ENCODE measurements at places on chromosomes 5 and 9.

DNA sequence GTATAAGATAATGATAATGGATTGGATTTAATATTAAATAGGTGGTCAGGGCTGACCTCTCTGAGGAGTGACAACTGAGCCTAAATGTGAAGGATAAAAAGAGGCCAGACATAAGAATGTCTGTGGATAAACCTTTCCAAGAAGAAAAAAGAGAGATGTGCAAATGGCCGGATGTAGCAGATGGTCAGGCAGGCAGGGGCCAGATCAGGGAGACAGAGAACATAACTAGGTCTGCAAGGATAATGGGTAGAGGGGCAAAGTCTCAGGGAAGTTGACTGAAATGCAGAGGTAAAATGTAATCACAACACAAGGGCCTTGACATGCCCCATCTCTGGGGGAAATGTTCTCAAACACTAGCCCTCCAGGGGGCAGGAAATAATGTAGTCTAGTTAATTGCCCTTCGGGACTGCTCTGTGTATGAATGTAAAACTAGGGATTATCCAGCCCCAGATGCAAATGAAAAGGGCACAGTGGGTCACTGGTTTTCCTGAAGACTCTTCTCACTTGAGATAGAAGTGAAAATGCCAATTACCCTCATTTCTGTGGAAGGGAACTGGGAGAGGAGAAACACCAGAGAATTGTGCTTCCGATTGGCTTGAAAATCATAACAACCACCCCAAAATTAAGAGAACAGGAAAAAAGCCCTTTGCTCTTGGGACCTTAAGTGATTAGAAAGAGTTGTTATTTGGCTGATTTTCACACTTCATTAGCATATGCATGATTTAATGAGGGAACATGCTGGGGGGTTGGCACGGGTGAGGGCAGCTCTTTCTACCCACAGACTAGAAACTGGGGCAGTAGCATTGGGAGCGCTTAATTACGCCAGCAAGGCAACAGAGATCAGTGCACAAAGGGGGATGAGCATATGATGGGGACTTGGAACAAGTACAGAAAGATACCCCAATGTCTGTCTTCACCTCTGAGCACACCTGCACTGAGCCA, 88.6 kb downstream of the PPP2R2B start:
- H3K36me3 ChIP-seq = no peaks in the 10 kb centered on the region
- H3K4me1 ChIP-seq = no peaks in the 10 kb centered on the region
- no peak overlapping the region for H3K4me3 ChIP-seq
- no peak for DNase-seq
- no peak overlapping the region for H3K27ac ChIP-seq

GRCh38 chr5:156199045-156199444, 127.9 kb upstream of the SGCD start:
- H3K36me3 ChIP-seq = no peaks in the 10 kb centered on the region
- DNase-seq = no peak
- no peaks in the 10 kb centered on the region for H3K4me1 ChIP-seq

DNA sequence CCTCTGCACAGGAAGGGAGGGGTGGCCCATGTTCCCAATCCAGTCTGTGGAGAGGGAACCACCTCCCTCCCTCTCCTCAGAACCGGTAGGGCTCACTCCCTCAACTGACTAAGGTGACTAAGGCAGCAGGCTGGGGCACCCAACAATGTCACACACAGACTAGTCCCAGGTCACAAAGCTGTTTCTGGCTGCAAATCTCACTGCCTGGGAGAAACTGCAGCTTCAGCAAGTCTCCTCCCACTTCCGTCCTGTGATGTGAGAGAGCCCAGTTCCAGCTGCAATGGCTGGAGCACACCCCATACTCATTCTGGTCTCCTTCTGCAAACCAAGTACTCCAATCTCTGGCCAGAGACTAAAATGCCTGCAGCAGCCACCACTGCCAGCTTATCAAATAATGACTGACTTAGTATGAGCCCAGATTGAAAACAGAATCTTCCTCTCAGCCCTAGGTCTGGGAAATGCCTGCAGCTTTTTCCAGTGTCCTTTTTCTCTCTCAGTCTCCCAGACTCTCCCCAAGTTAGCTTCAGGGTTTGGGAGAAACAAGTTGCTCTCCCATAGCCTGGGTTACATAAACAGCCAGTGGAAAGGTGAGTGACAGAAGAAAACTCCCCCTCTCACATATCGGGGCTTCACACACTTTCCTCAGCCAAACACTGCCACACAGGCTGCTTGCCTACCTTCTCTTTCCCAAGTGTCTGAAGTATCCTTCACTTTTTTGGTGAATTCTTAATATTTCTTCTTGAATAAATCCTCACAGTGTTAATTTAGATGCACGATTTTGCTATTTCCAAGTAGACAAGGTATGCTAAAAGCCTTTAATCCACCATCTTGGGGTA, 247.4 kb upstream of the RASA1 start:
- no peak overlapping the region for H3K27ac ChIP-seq
- no peaks in the 10 kb centered on the region for H3K27me3 ChIP-seq
- no peak for DNase-seq
- no peaks in the 10 kb centered on the region for H3K36me3 ChIP-seq
- no peak overlapping the region for H3K4me3 ChIP-seq

DNA sequence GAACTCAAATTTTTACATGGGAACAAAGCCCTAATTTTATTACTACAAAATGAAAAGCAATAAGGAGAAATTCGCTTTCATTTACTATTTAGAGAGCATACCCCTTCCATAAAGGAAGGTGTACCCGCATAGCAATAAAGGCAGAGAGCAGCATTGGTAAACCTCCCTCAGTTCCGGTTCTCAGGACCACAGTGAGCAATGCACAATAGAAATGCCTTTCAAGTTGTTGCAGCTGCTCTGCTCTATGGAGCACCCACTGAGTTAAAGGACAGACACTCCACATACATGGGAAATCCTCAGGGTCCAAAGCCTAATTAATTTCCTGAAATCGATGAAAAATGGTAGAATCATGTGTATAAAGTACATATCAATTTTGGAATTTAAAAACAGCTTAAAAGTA, 89.9 kb upstream of the MPDZ start:
- H3K4me3 ChIP-seq = no peak overlapping the region
- DNase-seq = no peak
- H3K4me1 ChIP-seq = no peaks in the 10 kb centered on the region
- no peaks in the 10 kb centered on the region for H3K27me3 ChIP-seq
- no peak overlapping the region for H3K27ac ChIP-seq
- no peaks in the 10 kb centered on the region for H3K36me3 ChIP-seq

DNA sequence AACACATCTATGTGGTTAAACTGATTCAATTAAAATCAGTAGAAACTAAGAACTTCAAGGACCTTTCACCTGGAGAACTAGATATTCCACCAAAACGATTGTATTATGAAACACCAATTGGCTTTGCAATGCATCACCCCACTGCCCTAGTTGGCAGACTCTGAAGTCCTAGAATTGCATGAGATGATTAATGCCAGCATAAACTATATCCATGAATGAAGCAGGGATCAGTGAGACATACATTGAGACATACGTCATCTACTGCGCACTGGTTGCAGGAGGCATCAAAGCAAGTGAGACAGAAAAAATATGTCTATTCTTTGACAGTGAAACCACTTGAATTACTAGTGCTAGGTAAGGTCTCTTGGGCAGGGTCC, 9.7 kb upstream of the ZNF354A start:
- no peaks in the 10 kb centered on the region for H3K4me1 ChIP-seq
- no peak overlapping the region for H3K4me3 ChIP-seq
- DNase-seq = no peak
- no peaks in the 10 kb centered on the region for H3K27me3 ChIP-seq
- no peaks in the 10 kb centered on the region for H3K36me3 ChIP-seq
